ENCODE measurements at places on chromosomes 2 and 18.
A peak's percentile ranks its signal among the peaks of the same experiment; 100 is the strongest.

DNA sequence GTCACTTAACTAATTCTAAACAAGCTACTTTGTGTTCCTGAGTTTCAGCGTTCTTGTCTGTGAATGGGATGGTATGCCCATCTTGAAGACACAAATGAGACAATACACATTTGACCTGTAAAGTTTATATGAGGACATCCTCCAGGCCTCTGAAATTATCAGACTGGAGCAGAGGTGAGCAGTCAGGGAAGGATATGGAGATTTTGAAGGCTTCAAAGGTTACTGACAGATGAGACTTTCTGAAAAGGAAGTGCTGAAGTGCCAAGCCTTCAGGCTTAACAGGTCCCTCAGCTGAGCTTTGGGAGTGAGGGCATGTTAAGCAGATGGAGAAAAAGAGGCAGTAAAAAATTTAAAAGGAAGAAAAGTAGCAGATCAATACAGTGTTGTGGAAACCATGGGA, 110.9 kb upstream of the FOSL2 start:
- no peak for DNase-seq

- no peak for DNase-seq
These were observed 120.7 kb upstream of the CTAGE1 start for GRCh38 chr18:22538426-22538825.

GRCh38 chr18:63783394-63783793, 8.2 kb downstream of the SERPINB7 start:
- DNase-seq = no peak

GRCh38 chr2:122884889-122885288, 1129.4 kb downstream of the TSN start:
- no peak for DNase-seq

DNA sequence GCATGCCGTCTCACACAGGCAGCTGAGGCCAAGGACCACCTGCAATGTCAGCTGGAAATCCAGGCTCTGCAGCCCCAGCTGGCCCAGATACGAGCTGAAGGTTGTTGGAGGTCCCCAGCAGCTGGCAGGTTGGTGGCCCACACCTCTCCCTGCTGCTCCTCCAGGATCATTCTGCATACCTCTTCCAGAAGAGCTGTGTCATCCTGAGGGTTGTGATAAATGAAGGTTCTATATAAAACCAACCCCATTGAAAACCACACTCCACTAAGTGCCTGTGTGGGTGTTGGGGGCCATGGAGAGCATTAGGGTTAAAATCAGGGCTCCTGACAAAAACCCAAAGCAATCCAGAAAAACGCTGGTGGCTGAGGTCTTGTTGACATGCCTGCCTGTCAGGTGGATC, 50.4 kb downstream of the C1QL2 start:
- no peak for DNase-seq

- DNase-seq = peak; percentile 23
These were observed 54.0 kb downstream of the HRH4 start for GRCh38 chr18:24514439-24514838.

DNA sequence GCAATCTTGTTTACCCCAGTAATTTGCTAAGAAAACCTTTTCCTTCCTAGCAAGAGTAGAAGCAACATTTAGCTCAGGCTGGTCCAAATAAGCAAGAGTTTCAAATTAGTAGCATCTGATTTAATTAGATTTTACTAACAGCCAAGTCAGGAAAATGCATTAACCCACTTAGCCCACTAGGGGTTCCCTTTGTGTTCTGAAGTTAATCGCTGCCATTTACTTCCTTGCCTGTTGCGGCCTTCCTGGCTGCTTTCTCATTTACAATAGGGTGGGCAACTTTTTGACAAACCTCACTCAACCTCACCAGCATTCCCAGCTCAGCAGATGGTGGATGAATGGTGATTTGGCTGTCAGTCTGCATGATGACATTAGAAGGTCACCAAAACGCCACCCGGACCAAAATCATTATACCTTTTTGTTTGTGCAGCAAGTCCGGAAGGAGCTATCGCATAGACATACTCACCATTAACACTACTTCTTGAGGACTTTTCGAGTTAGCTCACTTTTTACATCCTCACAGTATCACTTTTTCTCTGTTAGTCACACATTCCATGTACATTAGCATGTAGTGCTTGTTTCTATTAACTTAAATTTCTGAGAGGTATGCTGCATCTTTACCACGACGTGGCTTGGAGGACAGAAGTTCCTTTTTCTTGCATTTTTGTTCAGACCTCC, 101.5 kb upstream of the SETBP1 start:
- peak; percentile 2 for DNase-seq

GRCh38 chr2:198664321-198664720, 793.4 kb downstream of the SATB2 start:
- no peak for DNase-seq

DNA sequence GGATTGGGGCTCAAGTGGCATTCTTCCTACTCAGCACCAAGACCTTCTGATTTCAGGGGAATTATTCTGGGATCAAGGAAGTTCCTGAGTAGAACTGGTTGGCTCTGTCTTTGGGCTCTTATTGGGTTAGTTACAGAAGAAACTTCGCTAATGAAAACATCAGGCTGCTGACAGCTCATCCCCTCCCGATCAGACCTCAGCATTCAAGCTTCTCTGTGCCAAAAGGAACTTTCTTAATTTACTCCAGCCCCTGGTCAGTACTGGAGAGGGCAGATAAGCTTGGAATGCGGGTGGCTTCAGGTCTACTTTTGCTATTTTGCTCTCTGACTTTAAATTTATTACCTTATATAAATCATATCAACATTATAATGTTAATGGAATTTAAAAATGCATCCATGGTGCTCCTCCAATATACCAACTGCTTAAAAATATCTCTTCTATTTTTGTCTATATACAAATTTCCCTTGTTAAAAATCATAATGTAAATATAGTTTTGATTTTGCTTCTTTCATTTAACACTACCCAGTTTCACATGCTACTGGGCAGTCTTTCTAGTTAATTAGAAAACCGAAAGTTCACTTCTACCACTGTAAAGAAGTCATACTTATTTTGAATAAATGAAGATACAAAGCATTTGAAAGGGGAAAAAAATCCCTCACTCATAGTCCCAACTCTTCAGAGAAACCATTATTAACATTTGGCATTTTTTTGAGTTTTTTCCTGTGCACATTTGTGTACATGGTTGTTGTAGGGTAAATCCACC, 34.4 kb downstream of the PCARE start:
- no peak for DNase-seq

DNA sequence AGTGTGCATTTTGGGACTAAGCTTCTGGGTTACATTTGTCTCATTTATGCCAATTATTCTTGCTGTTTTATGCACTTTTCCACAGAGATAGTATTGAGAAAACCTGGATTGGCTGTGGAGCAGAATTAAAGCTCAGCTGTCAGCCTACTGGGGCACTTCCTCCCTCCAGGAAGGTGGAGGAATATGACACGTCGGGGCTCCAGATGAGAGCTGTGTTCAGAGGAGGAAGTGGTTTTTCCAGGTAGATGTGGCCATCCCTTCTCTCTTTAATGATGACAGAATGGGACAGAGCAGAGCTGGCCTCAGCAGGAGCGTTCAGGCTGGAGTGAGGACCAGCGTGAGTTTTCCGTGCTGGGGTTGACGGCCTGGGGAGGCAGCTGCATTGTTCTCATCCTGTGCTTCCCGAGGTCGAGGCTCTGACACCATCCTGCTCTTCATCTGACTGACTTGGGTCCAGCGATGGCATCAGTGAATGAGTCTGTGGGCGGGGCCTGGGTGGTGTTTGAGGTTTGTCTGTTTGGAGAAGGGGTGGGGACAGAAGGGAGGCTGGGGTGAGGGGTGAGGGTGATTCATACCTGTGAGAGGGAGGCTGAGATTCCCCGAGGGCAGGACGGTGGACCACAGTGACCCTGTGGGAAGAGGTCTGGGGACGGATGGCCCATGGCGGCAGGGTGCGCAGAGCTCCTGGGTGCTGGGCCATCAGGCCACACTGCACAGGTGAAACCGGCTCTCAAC, 207.0 kb downstream of the LDLRAD4 start:
- peak; percentile 30 for DNase-seq

GRCh38 chr18:72823345-72823744, 44.4 kb downstream of the NETO1 start:
- no peak for DNase-seq

GRCh38 chr2:42072349-42073118, 24.7 kb downstream of the PKDCC start:
- peak; percentile 51 for DNase-seq

GRCh38 chr18:13615432-13615861, 110.9 kb downstream of the FAM210A start:
- no peak for DNase-seq

- no peak for DNase-seq
These were observed 13.6 kb downstream of the IMPA2 start for GRCh38 chr18:11994703-11995444.

DNA sequence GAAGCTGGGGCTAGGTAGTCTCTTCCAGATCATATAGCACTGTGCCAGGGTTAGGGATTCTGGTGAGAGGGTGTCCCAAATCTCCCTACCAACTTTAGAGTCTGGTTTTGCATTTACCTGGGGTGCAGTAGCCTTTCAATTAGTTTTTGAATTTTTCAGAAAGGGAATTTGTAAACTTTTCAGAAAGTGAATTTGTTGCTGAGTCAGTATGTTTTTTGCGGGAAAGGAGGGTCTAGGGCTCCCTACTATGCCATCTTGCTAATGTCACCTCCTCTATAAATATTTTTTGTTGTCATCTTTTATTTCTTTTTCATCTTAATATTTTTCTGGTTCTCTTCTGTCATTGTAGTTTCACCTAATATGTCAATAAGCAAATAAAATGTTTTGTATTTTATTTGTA, 95.8 kb upstream of the FAM98A start:
- no peak for DNase-seq

DNA sequence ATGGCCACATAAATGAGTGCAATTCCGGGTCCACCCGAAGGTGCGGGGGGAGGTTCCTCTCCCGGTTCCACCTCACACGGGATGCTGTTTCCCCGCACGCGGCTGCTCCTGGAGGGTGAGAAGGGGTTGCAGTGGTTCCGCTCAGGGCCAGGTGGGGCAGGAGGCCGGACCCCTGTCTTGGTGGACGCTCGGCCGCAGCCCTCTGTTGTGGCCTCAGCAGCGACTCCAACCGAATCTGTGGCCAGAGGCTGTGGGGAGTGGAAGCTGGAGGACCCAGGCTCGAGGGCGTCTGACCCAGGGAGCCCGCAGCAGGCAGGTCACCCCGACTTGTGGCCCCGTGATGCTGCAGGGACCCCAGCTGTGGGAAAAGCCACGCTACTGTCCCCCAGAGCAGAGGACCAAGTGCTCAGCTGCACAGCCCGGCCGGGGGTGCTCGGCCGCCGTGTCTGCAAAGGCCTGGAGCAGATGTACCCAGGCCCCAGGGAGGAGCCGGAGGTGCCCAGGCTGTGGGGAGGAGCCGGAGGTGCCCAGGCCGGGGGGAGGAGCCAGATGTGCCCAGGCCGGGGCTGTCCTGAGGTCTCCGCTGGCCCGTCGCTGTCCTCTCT, 83.9 kb downstream of the RTP5 start:
- DNase-seq = no peak

DNA sequence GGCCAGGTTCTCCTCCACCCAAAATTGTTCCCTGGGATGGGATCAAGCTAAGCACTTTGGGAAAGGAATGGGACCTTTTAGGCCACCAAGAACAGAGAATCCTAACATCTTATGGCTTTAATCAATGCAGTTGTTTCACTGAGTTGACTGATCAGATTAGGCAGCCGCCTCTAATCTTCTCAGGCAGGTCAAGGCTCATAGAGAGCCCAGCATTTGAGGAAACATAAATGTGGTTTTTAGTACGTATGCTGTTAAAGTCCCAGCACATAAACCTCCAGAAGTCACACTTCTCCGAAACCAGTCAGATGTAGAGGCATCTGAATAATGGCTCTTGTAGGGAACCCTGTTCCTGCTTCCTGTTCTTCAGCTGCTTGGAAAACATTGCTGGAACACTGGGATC, 99.5 kb upstream of the RMDN2 start:
- DNase-seq = no peak

DNA sequence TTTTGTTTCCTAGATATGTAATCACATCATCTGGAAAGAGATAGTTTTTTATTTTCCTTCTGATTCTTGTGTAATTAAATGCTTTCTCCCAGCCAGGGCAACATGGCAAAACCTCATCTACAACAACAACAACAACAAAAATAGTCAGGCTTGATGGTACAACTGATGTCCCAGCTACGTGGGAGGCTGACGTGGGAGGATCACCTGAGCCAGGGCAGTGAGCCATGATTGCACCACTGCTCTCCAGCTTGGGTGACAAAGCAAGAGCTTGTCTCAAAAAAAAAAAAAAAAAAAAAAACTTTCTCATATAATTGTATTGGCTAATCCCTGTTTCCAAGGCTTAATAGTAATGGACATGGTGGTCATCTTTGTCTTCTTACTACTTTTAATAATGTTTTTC, 26.4 kb upstream of the PGAP1 start:
- no peak for DNase-seq

DNA sequence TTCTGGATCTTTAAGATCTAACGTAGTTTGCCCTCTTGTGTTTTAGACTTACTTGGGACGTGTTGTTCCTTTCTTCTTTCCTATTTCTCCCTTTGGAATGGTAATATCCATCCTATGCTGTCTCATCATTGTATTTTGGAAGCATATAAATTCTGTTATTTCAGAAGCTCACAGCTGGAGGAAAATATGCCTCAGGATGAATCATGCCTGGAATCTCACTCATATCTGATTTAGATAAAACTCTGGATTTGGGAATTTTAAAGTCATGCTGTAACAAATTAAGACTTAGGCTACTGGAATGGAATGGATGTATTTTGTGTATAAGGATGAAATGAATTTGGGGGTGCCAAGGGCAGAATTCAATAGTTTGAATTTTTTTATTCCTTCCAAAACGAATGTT, 245.2 kb upstream of the GULP1 start:
- no peak for DNase-seq

DNA sequence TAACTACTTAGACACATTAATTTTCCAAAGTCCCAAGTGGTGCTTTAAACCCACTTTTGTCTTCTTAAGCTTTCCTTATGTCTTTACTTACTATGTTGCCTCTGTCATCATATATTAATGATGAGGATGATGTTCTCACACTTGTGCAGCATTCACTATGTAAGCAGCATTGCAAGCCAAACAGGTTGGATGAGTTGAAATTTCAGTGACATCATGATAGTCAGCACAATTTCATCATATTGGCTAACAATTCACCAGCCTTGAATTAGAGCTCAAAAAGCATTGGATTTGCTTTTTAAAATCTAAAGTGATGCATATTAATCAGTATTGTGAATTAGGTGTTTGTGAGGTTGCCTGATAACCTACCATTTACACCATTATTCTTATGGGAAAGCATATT, 7.7 kb downstream of the APLF start:
- no peak for DNase-seq

DNA sequence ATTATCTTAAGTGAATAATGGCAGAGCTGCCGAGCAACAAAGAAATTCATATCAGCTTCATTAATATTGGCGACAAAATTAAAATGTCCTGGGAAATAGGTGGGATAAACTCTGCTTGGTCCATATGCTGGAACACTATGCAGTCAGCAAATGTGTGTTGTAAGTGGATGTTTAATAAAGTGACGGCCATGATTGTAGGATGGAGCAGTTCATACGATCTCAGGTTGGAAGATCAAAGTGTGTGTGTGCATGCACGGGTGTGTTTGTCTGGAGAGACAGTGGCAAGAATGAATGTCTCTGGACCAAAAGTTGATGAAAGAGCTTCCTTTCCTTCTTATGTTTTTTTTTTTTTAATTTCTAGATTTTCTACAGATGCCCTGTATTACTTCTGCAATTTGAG, 14.8 kb downstream of the TWIST2 start:
- no peak for DNase-seq

- peak; percentile 60 for DNase-seq
These were observed 61.3 kb downstream of the TMEM247 start for GRCh38 chr2:46540496-46541331.

GRCh38 chr18:63155169-63155852, 164.3 kb downstream of the BCL2 start:
- DNase-seq = peak; percentile 71

- no peak for DNase-seq
These were observed 1655.8 kb downstream of the SUCLG1 start for GRCh38 chr2:82803307-82803706.
